Stimulated activated CD4-positive, alpha-beta T cell treated with anti-CD3 and anti-CD28 coated beads, Interleukin-1b, Interleukin-23, amount 100 ng/mL, for 24 hours (primary cell): ENCODE measurements at places on chromosomes 7 and 10.

DNA sequence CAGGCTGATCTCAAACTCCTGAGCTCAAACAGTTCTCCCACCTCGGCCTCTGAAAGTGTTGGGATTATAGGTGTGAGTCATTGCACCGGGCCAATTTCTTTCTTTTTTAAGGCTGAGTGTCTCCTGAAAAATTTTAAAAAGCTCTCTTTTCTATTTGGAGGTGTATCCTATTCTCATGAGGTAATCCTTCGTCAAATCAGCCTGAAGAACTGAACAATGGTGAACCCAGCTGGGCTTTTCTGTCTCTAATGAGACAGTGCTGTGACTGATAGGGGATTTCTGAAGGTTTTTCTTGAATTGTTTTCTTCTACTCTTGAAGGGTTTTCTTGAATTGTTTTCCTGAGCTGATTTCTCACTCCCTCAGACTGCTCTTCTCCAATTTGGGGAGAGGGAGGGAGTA, 30.9 kb upstream of the CALU start:
- DNase-seq: no peak

- DNase-seq: no peak
These were observed 10.1 kb upstream of the LEP start for GRCh38 chr7:128231021-128231420.

GRCh38 chr10:86071145-86071544, 295.4 kb downstream of the GRID1 start:
- no peak for DNase-seq

DNA sequence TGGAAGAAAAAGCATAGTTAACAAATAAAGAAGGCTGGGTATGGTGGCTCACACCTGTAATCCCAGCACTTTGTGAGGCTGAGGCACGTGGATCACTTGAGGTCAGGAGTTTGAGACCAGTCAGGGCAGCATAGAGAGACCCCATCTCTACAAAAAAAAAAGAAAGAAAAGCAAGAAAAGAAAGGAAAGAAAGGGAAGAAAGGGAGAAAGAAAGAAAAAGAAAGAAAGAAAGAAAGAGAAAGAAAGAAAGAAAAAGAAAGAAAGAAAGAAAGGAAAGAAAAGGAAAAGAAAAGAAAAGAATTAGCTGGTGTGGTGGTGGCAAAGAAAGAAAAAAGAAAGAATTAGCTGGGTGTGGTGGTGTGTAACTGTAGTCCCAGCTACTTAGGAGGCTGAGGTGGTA, 3.1 kb upstream of the HILPDA start:
- DNase-seq: no peak

DNA sequence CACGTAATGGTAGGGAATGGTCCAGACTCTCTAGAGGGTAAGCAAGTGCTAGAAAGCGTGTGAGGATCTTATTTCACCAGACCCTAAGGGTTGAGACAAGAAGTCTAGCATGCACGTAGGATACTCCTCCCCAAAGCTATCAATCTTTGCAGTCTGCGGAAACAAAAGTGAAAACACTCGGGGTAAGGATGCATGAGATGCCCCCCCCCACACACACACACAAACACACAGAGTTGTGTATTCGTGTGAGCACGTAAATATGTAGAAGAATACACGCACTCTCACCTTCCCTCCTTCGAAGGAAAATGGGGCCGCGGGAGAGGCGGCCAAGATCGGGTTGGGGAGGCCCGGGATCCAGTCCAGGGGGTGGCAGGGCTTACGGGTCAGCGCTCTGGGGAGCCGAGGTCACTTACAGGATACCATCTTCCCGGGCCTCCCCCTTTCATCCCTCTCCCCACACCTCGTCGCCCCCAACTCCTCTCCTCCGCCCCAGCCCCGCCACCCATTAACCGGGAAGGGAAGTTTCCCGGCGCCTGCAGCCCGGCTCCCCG, 455 bp downstream of the CUL2 start:
- no peak for DNase-seq

DNA sequence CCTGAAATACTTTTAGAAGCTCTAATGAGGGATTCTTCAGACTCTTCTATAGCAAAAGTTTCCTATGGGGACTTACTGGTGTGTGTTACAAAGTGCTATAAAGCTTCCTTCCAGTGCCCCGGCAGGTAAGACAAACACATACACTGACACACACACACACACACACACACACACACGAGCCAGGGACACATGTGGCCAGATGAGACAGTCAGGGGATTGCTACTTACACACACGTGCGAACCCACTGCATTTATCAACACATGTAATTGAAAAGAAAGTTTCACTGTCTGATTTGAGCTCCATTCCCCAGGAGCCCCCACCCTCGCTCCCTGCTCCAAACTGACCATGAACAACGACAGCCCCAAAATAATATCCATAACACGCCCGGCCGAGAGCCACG, 119.8 kb downstream of the PRPF18 start:
- DNase-seq: no peak

DNA sequence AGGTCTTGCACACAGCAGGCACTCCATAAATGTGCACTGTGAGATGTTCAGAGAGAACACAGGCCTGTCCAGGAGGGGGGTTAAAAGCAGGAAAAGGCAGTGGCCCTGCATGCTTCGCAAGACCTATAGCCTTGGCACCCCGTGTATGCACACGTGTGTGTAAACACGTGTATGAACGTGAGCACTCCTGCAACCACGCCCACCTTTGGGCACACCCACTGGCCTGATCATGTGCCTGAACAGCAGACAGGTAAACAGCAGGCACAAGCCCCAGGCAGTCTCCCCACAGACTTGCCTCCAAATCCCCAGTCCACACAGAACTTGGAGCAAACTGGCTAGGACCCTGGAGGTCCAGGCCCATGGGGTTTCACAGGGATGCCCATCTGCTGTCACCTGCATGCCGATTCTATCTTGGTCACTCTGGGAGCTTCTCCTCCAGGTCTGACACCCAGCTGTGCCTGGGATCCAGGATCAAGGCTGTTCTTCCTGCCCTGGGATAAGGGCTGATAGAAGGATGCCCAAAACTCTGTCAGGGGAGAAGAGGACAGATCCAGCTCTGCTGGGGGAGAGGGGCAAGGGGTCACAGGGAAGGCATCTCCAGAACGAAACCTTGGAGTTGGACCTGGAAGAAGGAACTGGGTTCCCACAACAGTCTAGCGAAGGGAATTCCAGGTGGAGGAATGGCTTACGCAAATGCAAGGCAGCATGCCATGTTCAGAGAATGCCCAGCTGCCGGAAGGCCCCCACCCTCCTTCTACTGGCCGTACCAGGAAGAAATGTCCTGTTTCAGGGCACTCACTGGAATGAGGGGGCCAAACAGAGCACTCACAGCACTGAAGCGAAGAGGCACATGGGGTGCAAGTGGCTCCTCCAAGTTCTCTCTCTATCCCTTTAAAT, 14.3 kb upstream of the ZMIZ1 start:
- DNase-seq: no peak

DNA sequence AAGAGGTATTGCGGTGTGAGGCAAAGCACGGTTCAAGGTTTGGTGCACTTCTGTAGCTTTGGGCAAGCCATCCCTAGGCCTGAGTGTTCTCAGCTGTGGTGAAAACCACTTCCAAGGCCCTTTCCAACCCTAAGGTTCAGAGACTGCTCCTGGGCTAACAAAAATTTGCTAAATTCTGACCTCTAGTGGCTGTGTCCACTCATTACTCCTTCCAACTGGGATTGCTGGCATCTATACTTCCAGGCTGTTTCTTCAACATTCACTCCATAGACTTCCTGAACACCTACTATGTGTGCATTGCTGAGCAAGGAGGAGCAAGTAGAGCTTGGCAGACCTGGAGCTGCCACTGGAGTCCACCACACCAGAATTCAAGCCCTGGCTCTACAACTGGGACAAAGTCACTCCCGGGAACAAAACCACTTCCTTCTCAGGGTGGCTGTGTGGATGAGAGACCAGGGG, 29.3 kb upstream of the SH3PXD2A start:
- no peak for DNase-seq

GRCh38 chr10:1156616-1156886, 100.4 kb downstream of the WDR37 start:
- no peak for DNase-seq

DNA sequence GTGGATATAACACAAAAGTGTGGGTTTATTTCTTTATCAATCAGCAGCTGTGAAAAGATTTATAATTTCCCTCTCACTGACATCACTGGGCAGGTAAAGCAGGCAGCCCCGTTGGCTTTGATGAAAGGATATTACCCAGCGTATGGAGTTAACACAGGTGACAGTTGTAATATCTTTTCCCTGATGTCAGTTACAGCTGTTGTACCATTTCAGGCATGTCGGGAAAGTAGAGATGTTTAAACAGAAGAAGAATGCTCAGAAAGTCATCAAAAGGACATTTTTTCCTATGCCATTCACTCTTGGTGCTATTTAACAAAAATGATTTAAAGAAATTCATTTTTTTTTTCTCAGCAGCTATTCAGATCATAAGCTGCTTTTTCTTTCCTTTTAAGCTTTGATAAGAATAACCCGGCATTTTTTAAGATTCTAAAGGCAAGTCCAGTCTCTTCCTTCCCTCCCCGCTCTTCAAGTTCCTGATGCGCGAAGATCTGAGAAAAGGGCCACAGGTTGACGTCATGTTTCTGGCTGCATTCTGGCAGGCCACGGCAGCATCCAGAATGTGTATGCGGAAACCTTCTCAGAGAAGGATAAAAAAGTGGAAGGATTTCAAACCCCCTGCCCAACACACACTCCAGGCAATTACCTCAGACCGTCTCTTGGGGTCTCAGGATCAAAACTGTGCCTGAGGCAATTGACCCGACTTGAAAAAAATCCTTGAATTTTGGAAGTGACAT, 32.5 kb upstream of the ADAM12 start:
- DNase-seq: no peak

DNA sequence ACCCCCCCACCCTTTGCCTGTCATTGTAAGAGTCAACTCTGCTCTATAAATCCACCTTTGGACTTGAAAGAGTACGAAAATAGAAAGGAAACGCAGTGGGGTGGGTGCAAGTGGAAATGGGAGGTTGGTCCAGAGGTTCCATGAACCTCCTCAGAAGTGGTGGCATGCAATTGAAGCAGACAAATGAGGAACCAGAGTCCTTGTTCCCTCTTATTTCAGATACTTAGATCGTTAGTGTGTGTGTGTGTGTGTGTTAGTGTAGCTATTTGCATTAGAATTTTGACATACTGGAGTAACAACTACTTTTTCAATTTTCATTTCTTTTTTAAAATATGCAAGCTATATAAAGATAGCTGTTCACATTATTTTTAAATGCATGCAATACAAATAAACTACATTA, 18.1 kb upstream of the TFAM start:
- no peak for DNase-seq

GRCh38 chr7:631291-631711, 95.2 kb upstream of the DNAAF5 start:
- DNase-seq: no peak

DNA sequence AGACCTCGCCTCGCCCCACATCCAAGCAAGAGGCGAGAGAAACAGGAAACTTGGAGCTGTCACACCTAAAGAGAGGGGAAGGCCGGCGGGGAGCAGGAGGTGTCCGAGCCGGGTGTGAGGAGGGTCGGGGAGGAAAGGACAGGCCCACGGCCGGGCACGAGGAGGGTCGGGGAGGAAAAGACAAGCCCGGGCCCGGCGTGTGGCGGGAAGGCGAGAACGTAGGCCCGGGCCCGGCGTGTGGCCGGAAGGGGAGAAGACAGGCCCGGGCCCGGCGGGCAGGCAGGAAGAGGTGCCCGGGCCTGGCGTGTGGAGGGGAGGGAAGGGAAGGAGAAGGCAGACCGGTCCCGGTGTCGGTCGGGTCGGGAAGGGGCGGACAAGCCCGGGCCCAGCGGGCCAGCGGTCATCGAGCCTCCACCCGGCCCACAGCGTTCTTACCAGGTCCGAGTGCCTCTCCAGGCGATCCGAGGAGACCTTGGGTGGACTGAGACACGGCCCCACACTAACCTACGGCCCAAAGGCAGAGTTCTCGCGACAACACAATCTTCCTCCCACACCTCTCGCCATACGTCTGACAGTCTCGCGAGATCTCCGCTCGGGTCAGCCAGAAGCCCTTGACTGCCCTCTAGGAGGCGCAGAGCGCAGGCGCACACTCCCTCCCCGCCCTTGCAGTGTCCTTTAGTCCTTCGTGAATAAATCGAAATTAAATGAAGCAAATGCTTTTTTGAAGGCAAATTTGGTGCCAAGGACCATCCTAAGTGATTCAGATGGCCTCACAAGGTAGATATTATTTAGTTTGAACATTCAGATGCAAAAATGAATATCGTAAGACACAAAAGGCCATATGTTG, at the start of gene NCOA4:
Gene NCOA4 (minus strand): TSS at position 533 of the 847 bp plus-strand sequence. CDS start 13,943 bp downstream, outside the sequence.
- peak; percentile 90 for DNase-seq

DNA sequence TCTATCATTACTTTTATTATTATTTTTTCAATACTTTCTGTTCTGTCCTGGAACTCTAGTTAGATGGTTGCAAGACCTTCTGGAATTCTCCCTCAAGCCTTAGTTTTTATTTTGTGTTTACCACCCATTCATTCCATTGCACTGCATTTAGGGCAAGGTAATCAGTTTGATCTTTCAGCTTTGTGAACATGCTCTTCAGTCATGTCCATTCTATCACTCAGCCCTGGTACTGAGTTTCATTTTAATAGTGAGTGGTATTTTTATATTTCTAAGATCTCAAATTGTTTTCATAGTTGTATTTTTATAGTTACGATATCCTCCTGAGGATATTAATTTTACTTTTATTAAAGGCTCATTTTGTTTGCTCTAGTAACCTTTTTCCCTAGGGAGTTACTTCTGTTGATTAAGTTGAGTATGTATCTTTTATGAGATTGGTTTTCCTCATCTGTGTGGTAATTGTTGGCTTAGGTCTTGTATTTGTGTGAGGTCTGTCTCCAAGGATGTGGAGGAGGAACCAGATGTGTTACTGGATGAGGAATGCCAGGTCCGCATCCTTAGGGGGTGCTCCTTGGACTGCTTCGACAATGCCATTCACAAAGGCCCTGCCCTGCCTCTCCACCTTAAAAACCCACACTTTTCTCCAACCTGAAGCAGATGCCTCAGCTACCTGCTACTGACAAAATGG, 46.7 kb upstream of the RAB18 start:
- no peak for DNase-seq

DNA sequence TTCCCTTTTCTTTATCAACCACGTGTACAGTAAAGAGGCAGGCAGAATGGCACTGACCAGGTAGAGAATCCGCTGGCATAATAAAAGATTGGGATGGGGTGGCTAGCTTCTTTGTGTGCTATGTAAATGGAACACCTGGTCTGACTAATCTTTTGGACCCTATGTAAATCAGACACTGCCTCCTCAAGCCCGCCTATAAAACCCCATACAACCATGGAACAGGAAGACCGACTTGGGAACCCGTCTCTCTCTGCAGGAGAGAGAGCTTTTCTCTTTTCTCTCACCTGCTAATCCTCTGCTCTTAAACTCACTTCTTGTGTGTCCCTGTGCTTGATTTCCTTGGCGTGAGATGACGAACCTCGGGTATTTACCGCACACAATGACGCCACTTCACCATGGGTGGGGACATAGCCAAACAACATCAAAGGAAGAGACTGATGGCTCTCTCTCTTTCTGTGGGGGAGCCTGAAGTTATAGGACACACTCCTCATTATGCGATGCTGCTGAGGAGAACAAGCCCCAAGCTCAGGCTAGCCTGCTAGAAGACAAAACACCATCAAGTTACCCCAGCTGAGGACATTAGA, 94.2 kb downstream of the ARL5B start:
- no peak for DNase-seq
